CD4-positive, alpha-beta T cell (primary cell): ENCODE measurements at places on chromosomes 13 and 19.
A peak's percentile ranks its signal among the peaks of the same experiment; 100 is the strongest.

DNA sequence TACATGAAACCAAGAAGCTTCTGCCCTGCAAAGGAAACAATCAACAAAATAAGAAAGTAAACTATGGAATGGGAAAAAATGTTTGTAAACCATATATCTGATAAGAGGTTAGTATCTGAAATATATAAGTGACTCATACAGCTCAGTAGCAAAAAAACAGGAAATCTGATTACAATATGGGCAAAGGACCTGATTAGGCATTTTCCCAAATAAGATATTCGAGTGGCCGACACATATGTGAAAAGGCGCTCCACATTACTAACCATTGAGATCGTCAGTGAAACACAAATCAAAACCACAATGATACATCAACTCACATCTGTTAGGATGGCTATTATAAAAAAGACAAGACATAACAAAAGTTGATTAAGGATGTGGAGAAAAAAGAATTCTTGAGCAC lies 2818.6 kb upstream of the PCDH20 start:
- no peak for DNase-seq

DNA sequence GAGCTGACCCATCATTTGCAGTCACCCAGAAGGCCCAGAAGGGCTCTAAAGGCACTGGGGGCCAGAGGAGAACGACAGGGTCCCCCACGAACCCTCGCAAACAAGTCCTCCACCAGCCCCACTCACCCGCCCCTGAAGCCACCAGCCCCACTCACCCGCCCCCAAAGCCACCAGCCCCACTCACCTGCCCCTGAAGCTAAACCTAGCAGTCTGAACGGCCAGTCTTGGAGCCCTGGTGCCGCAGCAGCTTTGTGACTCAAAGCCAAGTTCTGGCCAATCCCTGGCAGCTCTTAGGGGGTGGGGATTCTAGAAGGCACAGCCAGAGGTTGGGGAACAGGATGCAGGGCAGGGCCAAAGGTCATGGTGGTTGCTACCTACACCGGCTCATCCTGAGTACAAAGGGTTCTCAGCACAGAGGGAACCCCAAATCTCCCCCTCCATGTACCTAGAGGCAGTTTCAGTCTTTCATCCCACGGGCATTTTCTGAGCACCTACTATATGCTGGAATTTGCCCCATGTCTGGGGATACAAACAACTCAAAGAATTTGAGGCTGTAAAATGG lies at the start of gene IQCN:
IQCN (minus strand) TSS at position 234 of the 562 bp plus-strand sequence. CDS start 4,974 bp downstream, outside the sequence.
- peak; percentile 82 for DNase-seq

DNA sequence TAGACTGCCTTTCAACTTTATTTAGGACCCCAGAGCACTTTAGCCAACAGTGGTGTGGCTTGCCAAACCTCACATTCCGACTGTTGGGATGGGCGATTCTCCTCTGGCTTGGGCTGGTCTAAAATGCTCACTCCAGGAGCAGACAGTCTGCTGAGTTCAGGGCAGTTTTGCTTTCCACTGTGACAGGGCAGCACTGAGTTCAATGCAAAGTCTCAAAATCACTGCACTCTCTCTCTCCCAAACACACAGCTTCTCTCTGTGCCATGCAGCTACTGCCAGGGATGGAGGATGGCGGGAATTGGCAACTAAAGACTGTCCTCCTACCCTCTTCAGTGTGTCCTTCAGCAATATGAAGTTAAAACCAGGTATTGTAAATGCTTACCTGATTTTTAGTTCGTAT lies 13.2 kb downstream of the NAPSA start:
- DNase-seq = no peak

DNA sequence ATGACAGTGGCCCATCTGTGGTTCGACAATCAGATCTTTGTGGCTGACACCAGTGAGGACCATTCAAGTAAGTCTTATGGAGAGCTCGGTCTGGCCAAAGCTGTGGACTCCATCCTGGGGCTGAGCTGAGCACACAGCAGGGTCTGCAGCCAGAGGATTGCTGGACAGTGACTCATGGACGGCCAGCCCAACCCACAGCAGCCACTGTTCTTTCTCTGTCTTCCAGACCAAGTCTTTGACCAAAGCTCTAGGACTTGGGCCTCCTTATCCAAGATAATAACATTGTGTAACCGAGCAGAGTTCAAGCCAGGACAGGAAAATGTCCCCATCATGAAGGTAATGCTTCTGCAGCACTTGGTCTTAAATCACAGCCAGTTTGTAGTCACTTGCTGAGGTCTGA lies 12.4 kb downstream of the ATP12A start:
- DNase-seq = no peak

DNA sequence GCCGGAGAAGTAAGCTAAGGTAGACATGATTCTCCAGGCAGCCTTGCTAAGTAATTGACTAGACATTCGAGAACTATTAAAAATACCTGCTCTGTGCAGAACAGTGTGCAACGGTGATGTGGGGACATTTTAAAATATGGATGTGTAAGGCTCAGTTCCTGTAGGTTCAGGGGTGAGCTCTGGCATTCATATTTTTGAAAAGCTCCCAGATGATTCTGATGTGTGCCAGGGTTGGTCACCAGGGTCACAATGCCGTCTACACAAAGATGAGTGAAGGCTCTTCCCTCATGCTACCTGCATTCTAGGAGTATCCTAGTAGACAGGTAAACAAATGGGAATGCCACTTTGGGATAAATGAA lies 702 bp upstream of the EPSTI1 start:
- no peak for DNase-seq

DNA sequence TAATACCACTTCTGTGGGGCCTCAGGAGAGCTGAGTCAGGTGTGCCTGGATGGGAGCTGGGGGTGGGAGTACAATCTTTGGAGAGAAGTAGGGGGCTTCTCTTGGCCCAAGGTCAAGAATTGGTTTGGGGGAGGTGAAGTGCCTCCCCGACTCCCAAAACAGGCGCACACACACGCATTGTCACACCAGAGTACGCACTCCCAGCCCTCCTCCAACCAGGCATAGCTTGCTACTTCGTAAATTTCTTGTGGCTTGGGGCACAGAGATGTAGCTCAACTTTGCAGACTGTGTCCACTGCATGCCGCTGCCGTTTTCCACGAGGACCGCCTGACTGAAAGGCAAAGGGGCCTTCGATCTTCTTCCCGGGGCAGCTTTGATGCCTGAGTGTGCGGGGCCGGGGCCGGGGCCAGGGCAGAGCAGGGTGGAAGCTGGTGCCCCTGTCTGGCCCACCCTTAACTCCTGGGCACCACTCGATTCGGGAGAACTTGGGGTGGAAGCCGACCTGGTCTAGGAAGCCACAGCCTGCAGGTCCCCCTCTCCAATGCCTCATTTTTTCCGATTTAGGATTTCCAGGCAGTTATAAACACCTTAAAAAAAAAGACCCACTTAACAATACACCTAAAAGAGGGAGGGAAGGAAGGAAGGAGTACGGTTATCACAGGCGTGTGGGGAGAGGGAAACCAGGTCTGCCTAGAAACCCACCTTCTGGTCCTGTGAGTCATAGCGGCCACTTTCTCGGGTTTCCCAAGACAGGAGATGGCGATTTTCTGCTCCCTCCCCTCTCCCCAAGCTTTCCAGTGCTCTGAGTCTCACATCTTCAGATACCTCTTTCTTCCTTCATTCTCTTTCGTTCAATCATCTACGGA lies 5.8 kb upstream of the TSHZ3 start:
- no peak for DNase-seq

DNA sequence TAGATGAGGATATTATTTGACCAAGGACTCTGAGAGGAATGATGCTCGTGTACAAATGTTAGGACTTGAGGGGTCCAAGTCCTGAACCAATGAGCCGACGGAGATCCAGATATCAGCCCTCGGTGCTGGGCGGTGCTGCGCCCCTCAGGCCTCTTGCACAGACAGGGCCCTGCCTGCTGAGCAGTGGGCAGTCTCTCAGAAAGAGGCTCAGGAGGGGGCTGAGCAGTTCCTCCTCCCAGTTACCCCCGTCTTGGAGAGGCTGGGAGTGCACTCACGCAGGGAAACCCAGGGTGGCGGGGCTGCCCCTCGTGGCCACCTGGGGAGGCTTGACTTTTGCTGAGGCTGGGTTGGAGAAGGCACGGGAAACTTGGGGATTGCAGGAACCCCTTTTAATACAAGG lies 18.4 kb downstream of the TEX29 start:
- DNase-seq = no peak

- no peak for DNase-seq
These were observed 13.8 kb downstream of the TGFB1 start for GRCh38 chr19:41339936-41340335.

DNA sequence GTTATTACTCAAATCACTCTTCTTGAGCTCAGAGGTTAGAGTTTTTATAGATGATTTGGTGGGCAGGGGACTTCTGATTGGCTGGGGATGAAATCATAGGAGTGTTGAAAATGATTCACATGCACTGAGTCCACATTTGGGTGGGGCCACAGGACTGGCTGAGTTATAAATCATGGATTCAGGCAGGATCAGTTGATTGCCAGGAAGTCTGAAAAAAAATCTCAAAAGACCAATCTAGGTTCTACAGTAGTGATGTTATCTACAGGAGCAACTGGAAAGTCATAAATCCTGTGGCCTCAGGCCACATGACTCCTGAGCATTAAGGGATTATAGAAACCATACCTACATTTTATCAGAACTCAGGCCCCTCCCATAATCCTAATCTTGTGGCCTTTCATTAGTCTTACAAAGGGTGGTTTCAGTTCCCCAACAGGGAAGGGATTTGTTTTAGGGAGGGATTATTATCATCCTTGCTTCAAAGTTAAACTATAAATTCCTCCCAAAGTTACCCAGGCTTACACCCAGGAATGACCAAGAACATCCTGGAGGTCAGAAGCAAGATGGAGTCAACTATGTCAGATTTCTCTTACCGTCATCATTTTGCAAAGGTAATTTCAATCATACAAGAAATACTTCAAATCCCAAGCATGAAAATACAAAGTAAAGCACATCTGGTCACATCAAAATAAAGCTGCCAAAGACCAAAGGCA lies 5.6 kb upstream of the CCDC70 start:
- no peak for DNase-seq

DNA sequence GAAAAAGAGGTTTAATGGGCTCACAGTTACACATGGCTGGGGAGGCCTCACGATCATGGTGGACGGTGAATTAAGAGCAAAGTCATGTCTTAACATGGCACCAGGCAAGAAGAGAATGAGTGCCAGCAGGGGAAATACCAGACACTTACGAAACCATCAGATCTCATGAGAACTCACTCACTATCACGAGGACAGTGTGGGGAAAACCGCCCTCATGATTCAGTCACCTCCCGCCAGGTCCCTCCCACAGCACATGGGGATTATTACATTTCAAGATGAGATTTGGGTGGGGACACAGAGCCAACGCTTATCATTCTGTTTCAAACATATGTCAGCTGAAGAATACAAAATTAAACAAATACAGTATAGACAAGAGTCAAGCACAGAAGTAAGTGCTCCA lies 165.1 kb downstream of the PCCA start:
- DNase-seq = no peak

DNA sequence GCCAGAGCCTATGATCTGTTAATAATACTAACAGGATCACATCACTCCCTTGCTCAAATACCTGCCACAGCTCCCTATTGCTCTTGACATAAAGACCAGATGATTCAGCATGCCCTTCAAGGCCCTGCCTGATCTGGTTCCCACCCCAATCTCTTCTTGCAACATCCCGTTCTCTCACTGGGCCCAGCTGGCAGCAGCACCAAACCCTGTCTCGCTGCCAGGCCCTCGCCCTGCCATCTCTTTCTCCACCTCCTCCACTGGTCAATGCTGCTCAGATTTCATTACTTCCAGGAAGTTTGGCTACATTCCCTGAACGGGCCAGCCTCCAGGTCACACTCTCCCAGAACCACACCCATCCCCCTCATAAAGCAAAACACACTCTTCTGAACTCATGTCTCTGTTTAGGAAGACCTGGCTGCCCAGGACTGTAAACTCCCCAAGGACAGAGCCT lies 8.6 kb upstream of the BCAT2 start:
- DNase-seq = no peak

GRCh38 chr13:61880578-61881283 lies 465.1 kb upstream of the PCDH20 start:
- no peak for DNase-seq

- no peak for DNase-seq
These were observed 161.8 kb downstream of the DNAJC15 start for GRCh38 chr13:43185226-43185625.

DNA sequence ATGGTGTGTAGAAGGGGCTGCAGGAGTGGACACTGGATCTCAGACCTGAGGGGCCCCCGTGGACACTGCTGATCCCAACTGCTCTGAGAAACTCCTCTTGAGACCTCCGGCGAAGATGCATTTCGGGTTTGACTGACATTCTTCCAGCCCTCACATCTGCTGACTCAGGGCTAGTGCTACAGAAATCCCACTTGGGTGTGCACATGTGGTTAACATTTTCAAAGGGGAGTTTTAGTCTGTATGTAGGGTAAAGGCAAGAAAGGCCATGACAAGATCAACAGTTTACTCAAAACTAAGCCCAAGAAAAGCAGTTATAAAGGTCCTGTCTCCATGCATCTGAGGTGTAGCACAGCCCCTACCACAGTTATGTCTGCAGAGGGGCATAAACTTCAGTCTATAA lies 31.2 kb downstream of the DLEU7 start:
- no peak for DNase-seq

- DNase-seq = no peak
These were observed 16.6 kb downstream of the POU4F1 start for GRCh38 chr13:78586706-78587105.

DNA sequence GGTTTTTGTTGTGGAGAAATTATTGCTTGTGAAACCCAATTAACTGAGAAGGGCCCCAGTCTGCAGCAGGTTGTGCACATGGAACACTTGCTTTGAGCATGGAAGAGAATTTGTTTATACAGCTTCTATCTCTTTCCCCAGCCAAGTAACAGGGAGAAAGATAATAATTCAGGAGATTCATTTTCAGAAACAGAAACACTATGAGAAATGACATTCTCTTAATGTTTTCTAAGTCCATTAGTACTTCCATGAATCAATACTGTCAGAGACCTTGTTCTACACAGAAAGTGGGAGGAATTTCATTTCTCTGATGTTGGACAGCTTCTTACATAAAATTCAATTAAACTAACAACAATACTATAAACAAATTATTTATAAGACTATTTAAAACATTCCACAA lies 446.3 kb downstream of the KLF12 start:
- no peak for DNase-seq

- no peak for DNase-seq
These were observed 1.8 kb downstream of the PRKACA start for GRCh38 chr19:14115756-14116155.

- DNase-seq = no peak
These were observed 203.1 kb upstream of the EDNRB start for GRCh38 chr13:78121459-78122348.
